ENCODE measurements at places on chromosomes 7 and 10. TPM values are rescaled to one million over a fixed set of nuclear protein-coding genes. Genes with fewer than 3 reads are reported as not detected.

GRCh38 chr10:71765176-71765904, 8.0 kb downstream of the VSIR start:
- no peak for DNase-seq

GRCh38 chr7:27901028-27901760, 161.2 kb downstream of the TAX1BP1 start:
- peak; percentile 39 for DNase-seq

DNA sequence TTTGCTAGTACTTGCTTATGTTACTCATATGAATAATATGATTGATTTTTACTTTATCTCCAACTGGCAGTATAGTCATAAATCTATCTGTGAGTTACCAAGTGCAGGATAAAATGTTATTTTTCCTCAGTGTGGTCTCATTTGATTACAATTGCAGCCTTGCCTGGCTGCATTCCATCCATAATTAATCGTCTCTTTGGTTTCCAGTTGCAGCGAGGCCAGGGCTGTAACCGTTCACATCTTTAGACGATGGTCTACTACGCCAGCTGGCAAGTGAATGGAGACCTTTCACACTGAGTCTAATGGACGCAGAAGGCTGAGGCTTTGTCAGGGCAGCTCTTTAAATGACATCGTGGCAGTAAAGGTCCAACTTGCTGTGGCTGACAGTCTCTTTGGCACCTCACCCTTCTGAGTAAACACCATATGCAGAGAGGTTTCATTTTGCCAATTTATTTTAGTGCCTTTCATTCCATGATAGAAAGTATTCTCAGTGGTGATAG, 84.0 kb downstream of the ARL4A start:
- DNase-seq: peak; percentile 83

DNA sequence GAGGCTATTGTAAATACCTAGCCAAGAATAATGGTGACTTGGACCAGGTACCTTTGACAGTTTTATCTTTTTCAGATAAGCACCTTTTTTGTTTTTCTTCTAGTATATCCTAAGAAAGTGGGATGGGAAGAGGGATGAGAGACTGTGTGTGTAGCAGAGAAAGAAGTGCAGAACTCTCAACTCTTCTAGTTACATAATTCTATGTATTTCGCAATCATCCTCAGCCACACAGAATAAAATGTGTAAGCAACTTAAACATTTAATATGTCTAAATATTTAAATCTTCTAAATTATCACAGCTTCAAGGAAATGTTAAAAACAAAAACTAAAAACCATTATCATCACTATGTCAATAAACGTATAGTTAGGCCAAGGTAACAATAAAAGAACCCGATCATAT, 42.6 kb upstream of the GSAP start:
- DNase-seq: no peak

GRCh38 chr7:158274996-158275395, 312.6 kb downstream of the PTPRN2 start:
- no peak for DNase-seq

DNA sequence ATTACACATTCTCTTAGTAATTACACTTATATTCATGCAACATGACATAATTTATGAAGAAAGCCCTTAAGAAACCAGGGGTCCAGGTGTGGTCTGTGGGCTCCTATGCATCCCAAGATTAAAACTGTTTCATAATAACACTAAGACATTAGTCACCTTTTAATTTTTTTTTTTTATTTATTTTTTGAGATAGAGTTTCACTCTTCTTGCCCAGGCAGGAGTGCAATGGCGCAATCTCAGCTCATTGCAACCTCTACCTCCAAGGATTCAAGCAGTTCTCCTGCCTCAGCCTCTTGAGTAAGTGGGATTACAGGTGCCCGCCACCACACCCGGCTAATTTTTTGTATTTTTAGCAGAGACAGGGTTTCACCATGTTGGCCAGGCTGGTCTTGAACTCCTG, 12.5 kb downstream of the GDI2 start:
- DNase-seq: no peak

DNA sequence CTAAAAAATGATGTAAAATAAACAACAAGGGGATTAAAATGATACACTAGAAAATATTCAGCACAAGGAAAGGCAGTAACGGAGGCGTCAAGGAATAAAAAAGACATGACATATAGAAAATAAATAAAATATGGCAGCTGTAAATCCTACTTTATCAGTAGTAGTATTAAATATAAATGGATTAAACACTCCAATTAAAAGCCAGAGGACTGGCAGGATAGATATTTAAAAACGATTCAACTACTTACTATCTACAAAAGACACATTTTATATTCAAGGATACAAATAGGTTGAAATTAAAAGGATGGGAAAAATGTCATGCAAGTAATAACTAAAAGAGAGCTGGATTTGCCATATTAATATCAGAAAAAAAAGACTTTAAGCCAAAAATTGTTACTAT, 43.2 kb downstream of the FZD1 start:
- no peak for DNase-seq

GRCh38 chr10:3692387-3692999, 92.5 kb downstream of the KLF6 start:
- DNase-seq: no peak

DNA sequence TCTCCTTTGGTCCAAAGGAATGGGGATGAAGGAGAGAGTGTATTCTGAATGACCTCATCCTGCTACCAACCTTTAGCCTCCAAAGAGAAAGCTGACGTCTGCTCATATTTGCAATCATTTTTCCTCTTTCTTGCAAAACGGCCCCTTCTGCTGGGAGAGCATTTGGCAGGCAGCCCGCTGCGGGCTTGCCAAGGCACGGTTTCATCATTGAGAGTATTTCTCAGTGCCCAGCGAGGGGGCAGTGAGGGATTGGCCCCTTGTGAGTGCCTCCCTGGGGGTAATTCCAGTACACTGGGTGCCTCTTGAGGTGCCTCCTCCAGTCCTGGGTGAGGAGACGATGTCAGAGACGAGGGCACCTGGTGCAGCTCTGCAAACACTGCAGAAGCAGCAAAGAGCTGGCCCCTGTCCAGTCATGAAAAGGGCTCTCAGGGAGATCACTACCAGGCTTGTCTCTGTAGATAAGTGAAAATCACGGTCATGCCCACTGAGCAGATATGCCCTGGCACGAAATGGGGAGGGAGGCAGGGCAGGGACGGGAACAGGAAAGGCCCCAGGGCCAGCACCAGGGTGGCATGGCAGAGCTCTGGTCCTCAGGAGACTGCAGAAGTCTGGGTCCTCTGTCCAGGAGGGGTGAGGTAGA, 48.7 kb upstream of the SHH start:
- DNase-seq: no peak

CPA1 gene
- polyA plus RNA-seq: 4.5 TPM

GRCh38 chr10:108064746-108065260, 900.3 kb upstream of the SORCS1 start:
- DNase-seq: no peak

DNA sequence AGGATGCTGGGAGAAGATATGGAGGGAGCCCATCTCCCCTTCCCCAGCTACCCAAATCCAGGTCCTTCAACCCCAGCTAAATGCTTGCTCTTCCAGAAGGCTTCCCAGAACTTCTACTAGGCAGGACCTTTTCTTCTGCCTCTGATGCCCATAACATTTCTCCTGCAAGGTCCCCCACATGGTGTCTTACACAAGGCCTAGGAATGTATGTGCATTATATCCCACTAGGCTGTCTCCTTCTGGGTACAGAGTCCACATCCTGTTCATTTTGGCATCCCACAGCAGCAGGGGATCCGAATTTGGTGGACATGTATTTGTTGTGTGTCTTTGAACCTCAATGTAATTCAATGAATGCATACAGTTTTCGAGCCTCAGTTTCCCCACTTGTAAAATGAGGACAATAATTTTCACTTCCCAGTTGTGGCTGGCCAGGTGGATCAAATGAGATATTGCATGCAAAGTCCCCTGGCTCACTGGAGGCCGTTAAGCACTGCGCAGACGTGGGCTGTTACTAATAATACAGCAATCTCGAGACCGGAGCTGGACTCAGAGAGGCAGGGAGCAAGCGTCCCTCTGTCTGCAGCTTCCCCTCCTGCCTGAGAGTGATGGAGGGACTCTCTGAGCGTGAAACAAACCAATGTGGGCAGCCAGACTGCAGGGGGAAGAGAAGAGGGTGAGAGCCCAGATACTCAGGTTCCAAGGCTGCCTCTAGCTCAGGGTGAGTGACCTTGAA, 18.6 kb upstream of the YWHAG start:
- no peak for DNase-seq

DNA sequence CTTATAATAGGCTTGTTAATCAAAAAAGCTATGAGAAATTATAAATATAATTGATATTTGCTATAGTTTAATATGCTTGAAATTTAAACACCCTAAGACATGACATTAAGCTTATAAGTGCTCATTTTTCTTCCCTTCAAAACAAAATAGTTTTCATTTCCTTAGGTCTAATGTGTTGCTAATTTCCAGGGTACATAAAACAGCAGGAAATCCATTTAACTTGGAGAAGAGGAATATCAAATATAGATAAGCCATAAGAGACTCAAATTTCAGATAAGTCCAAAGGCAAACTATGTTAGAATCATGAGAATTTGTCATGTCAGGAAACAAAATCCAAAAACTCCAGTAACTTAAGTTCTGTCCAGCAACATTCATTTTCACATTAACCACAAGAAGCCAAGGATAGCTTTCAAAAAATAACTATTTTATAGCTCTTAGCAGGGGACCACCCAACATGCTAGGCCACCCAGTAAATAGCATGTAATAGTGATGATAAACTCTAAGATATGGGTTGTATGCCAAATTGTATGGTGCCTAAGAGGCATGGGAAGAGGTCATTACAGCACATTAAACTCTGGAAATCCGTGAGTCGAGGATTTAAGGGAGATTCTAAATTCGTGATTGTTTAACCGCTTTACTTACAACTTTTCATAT, 298.1 kb downstream of the CRPPA start:
- no peak for DNase-seq

DNA sequence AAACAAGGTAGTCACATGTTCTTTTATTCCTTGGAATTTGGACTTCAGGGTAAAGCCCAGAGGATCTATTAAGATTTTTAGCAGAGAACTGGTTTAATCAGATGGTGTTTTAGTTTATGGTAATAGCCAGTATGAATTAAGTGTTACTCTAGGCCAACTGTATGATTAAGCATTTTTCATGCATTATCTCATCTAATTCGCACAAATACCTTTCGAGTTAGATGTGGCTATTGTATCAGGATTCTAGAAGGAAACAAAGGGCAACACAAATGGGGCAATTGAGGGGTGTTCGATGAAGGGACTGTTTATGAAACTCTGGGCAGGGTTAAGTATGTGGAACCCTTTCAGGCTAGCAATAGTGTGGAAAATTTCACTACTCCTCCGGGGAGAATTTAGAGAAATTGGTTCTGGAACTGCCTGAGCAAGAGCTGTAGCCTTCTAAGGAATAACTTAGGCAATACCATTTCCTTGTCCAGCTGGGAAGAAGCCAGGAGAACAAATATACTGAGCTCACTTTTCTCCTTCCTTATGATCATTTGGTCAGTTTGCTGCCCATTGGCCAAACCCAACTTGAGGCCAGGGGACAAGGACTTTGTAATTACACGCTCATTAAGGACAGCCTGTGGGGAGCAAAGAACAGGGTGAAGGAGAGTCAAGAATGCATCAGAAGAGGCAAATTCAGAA, 319.0 kb upstream of the FZD1 start:
- DNase-seq: peak; percentile 76

EBLN1 gene
- polyA plus RNA-seq: not detected

DNA sequence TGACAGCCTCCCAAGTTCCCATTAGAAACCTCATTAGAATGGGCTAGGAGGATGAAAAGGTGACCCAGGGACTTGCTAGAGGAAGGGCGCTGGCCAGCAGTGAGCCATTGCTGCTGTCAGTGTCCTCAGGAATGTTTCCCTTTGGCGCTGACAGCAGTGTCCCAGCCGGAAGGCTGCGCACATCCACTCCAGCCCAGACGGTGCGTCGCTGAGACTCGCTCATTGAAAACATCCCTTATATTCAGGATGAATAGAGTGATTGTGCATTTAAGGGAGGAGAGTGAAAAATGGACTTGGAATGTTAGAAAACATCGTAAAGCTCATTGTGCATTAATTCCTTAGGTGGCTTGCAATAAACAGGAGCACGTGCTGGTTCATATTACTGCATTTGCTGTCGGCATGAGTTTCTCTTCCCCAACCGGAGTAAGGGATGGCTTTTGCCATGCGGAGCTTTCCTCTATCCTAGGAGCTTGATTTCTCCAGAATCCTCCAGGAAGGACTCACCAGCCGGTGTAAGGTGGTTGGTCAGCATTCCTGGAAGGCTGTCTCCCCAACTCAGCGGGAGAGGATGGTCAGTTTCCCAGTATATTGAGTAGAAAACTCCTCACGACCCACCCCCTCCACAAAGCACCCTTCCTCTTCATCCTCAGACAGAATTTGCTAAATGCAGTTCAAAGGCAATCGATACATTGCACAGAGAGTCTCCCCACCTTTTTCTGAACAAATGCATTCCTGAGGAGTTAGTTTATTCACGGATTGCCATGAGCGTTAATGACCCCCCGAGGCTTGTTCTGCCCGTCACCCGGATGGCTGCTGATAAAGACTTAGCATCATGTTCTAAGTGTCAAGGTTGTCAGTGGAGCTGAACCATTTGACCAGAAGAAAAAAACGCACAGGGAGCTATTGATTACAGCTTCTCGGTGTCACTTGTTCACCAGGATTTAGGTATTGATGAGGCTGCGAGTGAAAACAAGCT, 201.8 kb downstream of the EBF3 start:
- no peak for DNase-seq

DNA sequence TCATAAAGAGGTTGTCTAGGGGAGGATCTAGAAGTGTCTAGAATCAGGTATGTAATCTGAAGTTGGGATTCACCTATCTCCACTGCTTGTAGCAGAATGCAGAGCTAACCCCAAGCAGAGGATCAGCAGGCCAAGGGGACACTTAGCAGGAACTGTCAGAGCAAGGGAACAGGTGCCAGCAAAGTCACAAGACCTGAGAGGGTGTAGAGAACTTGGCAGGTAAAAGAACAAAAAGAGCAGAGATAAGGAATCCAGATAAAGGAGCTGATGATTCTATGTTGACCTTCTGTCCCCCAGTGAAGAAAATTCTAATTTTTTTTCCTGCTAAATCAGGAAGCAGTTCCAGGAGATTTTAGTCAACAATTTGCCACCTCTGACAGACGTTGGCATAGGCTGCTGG, 91.4 kb upstream of the CCDC71L start:
- DNase-seq: no peak

- peak; percentile 80 for DNase-seq
Measured at GRCh38 chr7:83936056-83936708, 258.4 kb downstream of the SEMA3A start.

SPDYE8 gene
- 0.17 TPM for polyA plus RNA-seq

ABLIM1 gene
- polyA plus RNA-seq: 48.5 TPM

Data from muscle of arm (tissue), 14 donors.